Retina (tissue), 1 donor: ENCODE measurements at places on chromosomes 11 and 22.
A peak's percentile ranks its signal among the peaks of the same experiment; 100 is the strongest.

- DNase-seq: no peak
Observed at GRCh38 chr22:49934891-49935557, 16.6 kb downstream of the CRELD2 start.

- no peak for DNase-seq
Observed at GRCh38 chr11:72584293-72584938, 89.8 kb downstream of the PDE2A start.

GRCh38 chr11:86157797-86158378 lies 86.7 kb upstream of the EED start:
- DNase-seq: no peak

GRCh38 chr11:62512961-62513360 lies 33.6 kb downstream of the AHNAK start:
- no peak for DNase-seq

- DNase-seq: no peak
Observed at GRCh38 chr22:25350551-25350971, 131.1 kb downstream of the CRYBB2 start.

DNA sequence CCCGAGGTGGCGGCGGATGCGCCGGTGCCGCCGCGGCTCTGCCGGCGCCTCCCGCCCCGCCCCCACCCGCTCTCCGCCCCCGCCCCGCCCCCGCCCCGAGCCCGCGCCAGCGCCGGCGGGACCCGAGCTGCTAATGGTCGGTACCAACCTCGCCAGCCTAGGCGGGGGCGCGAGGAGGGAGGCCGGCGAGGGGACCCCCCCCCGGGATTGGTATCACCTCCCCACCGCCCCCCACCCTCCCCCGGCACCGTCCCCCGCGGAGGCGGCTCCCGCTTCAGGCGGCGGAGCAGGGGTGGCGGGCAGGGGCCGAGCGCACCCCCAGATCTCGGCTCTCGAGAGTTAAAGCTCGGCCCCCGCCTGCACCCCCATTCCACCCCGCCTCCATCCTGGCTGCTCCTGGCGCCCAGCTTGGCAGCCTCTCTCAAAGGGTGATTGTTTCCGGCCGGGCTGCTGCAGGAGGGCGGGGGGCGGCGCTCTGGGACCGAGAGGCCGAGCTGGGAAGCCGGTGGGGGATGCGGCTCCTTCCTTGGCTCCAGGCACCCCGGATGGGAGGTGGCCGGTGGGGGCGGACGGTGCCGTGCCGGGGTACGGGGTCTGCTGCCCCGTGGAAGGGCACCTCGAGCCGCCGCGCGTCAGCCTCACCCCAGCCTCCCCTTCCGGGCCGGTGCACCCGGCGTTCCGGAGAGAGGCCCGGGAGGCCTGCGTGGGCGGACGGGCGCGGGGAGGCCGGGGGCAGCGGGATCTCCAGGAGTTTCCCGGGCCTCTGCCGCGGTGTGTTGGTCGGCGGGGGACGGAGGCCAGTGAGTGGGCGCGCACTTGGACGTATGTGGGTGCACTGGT lies at the start of gene B3GAT1:
Gene B3GAT1, minus strand, starts transcription at position 40 of the 840 bp plus-strand sequence. CDS start 24,583 bp downstream, outside the sequence.
- peak; percentile 81 for DNase-seq

DNA sequence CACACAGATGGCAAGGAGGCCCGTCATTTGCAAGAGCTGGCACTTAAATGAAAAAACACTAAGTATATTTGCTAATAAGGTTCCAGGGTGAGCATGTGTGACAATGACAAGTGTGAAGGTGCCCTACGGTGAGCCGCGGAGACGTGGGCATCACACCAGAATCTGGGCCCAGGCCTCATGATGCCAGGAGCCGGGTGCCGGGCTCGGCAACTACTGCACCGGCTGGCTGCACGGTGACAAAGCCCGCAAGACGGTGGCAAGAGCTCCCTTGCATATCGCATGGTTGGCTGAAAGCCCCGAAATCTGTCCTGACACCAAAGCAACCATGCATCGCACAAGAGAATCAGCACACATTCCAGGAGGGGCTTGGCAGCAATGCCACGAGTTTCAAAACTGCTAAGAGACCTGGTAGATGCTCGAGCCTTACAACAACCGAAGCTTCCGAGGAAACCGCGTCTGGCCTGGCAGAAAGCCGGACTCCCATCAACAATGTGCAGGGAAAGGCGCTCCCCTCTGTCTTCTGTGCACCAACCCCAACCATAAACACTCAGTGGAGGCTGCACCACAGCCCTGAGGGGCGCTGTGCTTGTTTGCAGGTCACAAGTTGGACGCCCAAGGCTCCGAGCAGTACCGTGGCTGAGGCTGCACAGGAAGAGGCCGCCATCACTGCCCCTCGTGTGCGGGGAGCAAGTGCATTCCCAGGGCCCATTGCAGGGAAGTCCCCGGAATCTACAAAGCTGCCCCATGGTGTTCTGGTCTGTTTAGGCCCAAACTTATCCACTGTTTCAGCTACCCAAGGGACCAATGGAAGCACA lies 339.7 kb downstream of the CTTN start:
- DNase-seq: no peak

GRCh38 chr11:75548595-75549272 lies 13.3 kb upstream of the SERPINH1 start:
- DNase-seq: no peak

DNA sequence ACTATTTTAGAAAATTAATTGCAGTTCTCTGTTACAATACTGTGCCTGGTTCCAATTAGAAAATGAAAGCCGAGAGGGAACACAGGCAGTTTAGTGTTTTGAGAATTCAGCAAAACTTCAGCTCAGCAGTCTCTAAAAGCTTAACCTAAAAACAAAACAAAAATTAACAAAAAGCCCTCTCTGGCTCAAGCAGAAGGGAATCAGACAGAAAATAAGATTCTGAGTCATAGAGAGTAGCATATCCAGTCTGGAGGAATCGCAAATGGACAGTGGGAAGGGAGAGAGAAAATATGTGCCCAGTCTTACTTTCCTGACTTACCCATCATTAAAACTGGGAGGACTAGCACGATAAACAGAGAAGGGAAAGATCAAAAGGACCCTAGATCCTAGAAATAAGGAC lies 38.1 kb upstream of the CHRM4 start:
- no peak for DNase-seq

GRCh38 chr11:124301548-124301947 lies 12.2 kb downstream of the OR8D1 start:
- DNase-seq: no peak

DNA sequence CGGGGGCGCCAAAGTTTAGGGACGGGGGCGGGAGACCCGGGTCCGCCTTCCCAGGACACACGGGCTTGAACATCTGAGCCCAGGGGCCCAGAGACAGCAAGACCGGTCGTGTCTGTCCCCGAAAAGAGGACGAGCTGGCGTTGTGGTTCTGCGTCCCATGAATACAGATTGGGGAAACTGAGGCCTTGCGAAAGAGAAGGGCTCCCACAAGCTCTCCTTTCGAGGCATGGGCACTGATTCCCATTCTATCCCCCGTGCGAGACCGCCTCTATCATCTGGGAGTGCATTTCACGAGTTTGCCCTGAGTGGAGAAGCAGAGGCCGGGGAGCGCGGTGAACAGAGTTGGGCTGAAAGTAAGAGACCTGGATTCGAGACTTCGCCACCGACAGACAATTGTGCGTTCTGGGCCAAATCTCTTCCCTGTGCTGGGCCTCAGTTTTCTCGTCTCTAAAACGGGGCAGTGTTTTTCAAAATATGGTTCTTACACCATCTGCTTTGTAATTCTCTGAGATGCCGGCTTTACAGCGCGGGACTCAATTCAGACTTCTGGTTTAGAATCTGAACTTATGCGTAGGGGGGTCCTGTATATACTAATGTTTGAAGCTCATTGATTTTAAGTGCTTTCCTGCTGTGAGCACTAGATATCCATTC lies 471 bp downstream of the RNF185 start:
- DNase-seq: peak; percentile 55
